Stimulated activated CD8-positive, alpha-beta memory T cell treated with anti-CD3 and anti-CD28 coated beads, Interleukin-7, amount 100 ng/mL, for 24 hours (primary cell): ENCODE measurements at places on chromosomes 2 and 18.

- DNase-seq = no peak
Observed at GRCh38 chr2:197657562-197657961, 17.8 kb downstream of the RFTN2 start.

DNA sequence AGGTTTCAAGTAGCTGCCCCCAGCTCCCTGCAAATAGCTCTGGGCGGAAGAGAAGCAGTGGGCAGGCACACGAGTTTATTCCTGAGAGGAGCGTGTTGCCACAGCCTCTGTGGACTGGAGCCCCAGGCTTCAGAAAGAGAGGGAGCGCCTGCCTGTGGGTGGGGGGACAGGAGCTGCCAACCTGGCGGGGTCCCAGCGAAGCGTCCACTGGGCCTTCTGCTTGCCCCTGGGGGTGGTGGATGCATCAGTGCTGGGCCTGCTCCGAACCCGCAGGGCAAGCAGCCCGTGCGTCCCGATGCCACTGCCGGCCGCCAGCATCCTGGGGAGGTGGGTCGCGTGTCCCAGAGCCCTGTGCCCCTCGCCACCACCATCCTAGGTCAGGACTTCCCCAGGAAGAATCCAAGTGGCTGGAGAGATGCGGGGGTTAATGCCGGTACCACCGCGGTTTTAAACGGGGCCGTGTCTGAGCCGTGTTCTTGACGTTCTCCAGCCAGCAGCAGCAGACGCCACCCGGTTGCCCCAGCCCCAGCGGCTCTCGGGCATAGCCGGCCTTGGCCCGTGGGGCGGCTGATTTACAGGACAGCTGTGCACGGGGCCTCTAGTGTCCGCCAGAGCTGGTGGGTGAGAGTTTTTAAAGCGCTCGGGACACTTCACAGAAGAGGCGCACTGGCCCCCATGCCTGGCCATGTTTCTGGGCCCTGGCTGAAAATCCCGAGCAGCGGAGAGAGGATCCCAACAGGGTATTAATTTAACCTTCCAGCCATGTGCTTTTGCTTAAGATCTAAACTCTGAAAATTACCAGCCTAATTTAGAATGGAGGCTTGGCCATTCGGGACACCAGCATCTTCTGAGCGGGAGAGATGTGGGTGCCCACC lies 84.7 kb downstream of the NFATC1 start:
- DNase-seq = no peak

GRCh38 chr18:76765649-76766048 lies 56.7 kb upstream of the ZNF236 start:
- no peak for DNase-seq

GRCh38 chr2:241061275-241061674 lies 40.8 kb downstream of the MTERF4 start:
- no peak for DNase-seq

DNA sequence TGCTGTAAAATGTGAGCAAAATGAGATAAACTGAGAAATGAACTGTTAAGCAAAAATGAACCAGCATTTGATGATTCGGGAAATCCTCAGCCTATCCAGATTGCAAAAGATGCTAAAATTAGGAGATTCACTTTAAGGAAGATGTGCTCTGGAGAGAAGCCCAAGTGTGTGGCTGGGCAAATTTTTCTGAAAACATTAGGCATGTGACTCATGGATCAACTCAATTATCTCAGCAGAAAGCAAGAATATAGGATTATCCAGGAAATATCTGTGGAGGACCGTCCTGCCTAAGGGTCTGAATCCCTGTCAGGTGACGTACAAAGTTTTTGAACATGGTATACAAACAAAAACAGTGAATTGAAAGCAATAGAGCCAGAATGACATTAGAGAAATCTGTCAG lies 1268.3 kb upstream of the TMEFF2 start:
- no peak for DNase-seq

- DNase-seq = no peak
Observed at GRCh38 chr2:186848873-186849578, at the start of gene ZSWIM2. Gene ZSWIM2 (minus strand): TSS chr2:186849170. CDS start chr2:186849130, 40 bp downstream.

DNA sequence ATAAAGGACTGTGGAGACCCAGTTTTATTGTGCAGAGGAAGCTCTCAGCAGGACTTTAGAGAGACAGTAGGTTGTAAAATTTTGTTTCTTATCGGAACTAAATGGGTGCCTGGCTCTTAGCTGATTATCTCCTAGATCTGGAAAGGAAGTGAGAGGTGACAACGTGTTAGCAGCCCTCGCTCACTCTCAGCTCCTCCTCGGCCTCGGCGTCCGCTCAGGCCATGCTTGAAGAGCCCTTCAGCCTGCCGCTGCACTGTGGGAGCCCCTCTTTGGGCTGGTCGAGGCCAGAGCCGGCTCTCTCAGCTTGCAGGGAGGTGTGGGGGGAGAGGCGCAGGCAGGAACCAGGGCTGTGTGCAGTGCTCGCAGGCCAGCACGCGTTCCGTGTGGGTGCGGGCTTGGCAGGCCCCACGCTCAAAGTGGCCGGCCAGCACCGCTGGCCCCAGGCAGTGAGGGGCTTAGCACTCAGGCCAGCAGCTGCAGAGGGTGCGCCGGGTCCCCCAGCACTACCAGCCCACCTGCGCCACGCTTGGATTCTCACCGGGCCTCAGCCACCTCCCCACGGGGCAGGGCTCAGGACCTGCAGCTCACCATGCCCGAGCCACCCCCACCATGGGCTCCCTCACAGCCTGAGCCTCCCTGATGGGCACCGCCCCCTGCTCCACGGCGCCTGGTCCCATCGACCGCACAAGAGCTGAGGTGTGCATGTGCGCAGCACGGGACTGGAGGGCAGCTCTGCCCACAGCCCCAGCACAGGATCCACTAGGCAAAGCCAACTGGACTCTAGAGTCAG lies 4.6 kb upstream of the MFF start:
- DNase-seq = no peak

DNA sequence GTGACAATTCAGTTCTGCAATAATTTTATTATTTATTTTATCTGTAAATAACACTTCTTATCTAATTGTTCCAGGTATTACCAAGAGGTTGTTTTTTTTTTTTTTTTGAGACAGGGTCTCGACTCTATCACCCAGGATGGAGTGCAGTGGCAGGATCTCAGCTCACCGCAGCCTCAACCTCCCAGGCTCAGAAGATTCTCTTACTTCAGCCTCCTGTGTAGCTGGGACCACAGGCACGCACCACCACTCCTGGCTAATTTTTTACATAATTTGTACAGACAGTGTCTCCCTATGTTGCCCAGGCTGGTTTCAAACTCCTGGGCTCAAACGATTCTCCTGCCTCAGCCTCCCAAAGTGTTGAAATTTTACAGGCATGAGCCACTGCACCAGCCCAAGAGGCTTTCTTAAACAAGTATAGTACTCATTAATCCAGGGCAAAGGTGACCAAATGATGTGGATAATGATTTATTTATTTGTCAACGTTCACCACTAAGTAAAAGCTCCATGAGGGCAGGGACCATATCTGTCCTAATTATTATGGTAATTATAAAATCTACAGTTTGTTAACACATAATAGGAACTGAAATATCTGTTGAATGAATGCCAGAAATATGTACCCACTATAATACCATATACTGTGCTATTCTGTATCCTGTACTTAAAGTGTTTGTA lies 12.0 kb downstream of the STK17B start:
- DNase-seq = no peak

DNA sequence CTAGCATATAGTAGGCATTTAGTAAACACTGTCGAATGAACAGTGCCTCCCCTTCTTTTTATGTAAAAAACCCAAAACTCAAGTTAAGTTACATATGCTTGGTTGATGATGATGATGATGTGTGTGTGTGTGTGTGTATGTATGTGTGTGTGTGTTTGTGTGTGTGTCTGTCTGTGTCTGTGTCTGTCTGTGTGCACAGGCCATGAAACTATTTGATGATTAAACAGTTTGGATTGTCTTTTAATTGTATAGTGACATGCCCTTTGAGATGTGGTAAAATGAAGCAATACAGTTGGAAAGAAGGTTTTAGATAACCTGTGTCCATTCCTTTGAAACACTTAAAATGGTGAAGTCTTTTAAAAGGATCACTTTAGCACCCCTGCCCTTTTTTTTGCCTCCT lies 105.6 kb downstream of the MAP4K4 start:
- DNase-seq = no peak

- no peak for DNase-seq
Observed at GRCh38 chr18:50506362-50506761, 53.5 kb upstream of the MAPK4 start.

DNA sequence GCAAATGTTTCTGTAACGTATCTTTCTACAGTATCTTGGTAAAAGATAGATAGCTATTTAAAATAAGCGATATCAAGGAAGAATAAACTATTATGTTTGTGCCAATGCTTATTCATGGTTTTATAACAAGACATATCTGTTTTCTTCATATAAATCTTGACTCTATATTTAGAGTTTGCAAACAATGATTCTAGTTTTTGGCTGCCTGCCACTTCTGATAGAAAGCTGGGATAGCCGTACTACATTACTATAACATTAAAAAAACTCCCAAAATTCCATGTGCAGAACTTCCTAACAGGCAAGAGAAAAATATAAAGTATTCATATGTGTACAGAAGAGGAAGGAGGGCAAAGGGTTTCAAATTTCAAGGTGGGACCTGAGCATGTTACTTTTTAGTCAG lies 985.0 kb downstream of the BCL11A start:
- no peak for DNase-seq

GRCh38 chr2:190379249-190379964 lies 28.7 kb upstream of the MFSD6 start:
- DNase-seq = no peak

- DNase-seq = no peak
Observed at GRCh38 chr2:196533772-196534397, 105.6 kb upstream of the CCDC150 start.

GRCh38 chr18:79476918-79477571 lies 81.3 kb downstream of the NFATC1 start:
- DNase-seq = no peak

DNA sequence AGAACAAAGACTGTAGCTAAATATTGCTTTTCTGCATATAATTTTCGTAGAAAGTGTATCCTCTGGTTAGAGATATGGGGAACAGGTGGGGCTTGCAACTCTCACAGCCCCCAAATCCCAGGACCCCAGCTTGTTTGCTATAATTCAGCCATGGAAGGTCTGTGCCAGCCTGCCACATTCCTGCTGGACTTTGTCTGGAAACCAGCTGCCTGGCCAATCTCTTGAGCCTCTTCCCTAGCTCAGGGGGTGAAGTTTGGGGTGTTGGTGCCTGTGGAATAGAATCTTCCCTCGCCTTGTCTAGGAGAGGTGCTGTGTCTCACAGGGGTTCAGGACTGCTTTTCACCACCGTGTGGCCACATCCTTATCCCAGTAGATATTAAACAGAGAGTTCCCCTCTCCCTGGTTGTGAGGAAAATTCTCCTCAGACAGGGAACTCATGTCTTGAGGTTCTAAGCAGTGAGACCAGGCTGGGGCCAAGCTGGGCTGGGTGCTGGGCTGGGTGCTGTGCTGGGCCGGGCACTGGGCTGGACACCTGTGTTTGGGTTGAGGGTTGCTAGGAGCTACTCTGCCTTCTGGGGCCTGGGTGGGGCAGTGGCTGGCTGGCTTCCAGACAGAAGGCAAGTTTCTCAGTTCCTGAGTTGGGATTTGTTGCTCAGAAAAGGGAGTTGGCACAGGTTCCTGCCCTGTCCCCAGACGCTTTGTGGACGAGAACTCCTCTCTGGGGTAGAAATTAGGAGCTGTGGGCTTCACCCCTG lies 12.3 kb downstream of the TOGARAM2 start:
- DNase-seq = no peak

- DNase-seq = no peak
Observed at GRCh38 chr18:13376298-13376840, 157.8 kb downstream of the LDLRAD4 start.

DNA sequence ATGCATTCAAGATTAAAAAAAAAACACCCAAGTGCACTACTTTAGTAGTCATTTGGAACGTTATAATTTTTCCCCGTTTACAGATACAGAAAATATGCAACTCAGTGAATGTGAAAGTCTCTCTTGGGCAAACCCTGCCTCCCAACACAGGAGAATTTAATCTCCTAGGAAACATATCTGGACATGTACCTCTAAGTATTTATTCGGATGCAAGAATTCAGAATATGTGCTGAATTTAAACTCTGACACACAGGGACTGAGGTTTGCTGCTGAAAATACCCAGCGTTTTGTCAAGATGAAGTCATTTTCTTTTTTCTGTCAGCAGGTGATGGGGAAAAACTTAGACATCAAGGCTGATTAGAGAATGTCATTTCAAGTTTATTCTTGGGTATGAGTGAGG lies 105.4 kb downstream of the ACKR3 start:
- DNase-seq = no peak

- no peak for DNase-seq
Observed at GRCh38 chr2:128134573-128134972, 43.6 kb downstream of the UGGT1 start.

GRCh38 chr2:234502285-234502918 lies 5.5 kb upstream of the ARL4C start:
- no peak for DNase-seq

- no peak for DNase-seq
Observed at GRCh38 chr2:73989972-73990371, 5.3 kb downstream of the TET3 start.

GRCh38 chr18:44638811-44639210 lies 41.9 kb upstream of the SETBP1 start:
- no peak for DNase-seq

DNA sequence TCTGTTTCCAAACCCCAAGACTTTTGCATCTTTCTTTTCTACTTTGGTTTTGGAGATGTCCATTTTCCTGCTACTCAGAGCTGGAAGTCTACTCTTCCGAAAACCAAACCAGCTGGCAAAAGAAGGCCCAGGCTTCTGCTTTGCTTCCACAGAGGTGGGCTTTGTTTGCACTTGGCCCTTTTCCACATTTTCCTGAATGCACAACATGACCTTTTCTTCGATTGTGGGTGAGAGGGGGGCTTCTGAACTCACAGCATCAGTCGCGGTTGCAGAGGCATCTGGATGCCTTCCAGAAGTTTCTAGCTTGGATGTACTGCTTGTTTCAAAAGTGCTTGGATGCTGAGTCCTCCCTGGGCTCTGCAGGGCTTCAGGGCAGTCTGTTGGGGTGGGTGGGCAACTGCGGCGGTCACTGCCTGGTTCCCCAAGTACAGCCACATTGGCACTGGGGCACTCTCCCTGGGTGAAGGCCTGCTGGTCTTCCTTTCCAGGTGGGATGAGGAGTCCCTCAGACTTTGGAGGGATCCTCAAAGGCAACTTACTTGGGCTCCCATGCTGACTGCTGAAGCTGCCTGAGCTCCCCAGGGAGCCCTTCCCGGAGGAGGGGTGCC lies 112.3 kb upstream of the LYPD1 start:
- DNase-seq = no peak
